ENCODE measurements at places on chromosomes 4 and X.

GRCh38 chr4:98802770-98803198 lies 126.1 kb downstream of the EIF4E start:
- peak; percentile 4 for DNase-seq

DNA sequence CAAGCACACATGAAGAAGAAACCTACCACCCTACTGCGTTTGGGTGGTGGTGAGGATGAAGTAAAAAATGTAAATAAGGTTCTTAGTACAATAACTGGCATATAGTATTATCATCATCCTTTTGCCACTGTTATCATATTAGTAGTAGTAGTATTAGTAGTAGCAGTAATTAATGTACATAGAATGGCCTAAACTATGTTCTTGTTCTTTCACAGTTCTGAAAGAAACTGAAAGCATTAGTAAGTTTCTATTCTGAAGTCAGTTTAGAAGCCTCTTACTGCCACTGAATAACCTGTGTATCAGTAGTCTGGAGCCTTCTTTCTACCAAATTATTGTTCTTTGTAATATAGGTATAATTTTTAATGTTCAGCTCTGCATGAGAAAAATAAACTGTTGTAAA lies 21.0 kb downstream of the COL4A6 start:
- no peak for DNase-seq

DNA sequence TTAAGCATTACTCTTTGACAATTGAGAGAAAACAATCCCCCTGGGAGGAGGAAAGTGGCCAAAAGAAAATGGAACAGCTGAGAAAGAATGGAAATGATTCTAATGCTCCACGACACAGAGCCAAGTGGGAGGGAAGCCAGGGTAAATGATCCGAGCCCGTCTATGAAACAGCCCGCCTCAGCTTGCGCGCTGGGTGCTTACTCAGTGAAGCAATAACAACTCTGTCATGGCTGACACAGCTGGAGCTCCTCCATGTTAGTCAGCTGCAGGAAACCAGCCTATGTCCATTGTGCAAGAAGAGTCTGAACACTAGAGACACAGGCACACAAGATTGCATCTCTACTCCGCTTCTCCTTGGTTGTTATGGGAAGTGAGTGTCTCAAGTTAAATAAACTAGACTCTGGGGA lies 19.3 kb downstream of the NOA1 start:
- peak; percentile 96 for DNase-seq

GRCh38 chrX:132676561-132677186 lies 187.8 kb upstream of the MBNL3 start:
- DNase-seq, result no peak

GRCh38 chr4:94349193-94349592 lies 6.6 kb upstream of the HPGDS start:
- peak; percentile 43 for DNase-seq

GRCh38 chr4:110733901-110734300 lies 111.0 kb upstream of the PITX2 start:
- peak; percentile 2 for DNase-seq

DNA sequence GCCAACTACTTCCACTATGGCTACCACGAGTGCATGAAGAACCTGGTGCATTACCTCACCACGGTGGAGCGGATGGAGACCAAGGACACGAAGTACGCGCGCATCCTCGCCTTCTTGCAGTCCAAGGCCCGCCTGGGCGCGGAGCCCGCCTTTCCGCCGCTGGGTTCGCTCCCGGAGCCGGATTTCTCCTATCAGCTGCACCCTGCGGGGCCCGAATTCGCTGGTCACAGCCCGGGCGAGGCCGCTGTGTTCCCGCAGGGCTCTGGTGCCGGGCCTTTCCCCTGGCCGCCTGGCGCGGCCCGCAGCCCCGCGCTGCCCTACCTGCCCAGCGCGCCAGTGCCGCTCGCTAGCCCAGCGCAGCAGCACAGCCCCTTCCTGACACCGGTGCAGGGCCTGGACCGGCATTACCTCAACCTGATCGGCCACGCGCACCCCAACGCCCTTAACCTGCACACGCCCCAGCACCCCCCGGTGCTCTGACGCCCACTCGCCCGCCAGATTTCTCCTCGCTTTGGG lies 2.1 kb downstream of the HELT start:
- DNase-seq, result no peak
